Activated CD4-positive, alpha-beta T cell treated with anti-CD3 and anti-CD28 coated beads for 24 hours (primary cell): ENCODE measurements at places on chromosomes 2 and 18.
A peak's percentile ranks its signal among the peaks of the same experiment; 100 is the strongest.

DNA sequence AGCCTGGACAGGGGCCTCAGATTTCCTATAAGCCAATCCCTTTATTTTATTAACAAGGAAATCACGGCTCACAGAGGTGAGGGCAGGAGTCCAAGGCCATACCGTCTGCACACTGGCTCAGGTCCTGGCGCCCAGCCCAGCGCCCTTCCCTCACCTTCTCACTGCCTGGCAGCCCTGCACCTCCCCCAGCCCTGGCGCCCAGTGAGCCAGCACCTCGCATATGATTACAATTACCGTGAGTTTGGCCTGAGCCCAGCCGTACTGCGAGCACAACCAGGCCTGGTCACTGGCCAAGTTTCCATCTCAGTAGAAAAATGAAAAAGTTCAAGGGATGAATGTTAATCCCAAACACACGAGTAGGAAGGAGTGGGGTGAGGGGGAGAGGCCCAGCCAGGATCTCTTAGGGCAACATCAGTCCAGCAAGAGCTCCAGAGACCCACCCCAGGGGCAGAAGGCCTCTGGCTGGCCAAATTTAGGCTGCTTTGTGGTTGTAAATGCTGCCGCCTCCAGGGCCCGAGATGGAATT is 68.4 kb downstream of the MCFD2 start:
- DNase-seq, result no peak

GRCh38 chr2:23327887-23328286 is 57.1 kb upstream of the KLHL29 start:
- DNase-seq, result no peak

DNA sequence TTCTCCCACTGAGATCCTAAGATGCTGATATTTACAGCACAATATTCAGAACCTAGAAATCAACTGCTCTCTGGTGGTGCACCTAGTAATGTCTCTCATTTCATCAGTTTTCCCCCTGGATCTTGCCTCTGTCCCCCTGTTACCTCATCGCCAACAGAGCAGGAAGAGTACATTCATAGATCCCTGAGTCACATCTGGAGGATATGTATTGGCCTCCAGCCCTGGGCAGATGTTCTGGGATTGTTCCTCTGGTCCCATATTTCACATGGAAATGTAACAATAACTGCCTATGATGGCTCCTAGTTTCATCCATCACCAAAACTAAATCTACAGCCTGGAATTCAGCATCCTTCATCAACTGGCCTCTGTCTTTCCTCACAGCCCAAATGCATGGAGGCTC is 278.8 kb upstream of the SLC14A2 start:
- DNase-seq, result no peak

- no peak for DNase-seq
Observed at GRCh38 chr2:1248187-1248586, 165.1 kb upstream of the TPO start.

DNA sequence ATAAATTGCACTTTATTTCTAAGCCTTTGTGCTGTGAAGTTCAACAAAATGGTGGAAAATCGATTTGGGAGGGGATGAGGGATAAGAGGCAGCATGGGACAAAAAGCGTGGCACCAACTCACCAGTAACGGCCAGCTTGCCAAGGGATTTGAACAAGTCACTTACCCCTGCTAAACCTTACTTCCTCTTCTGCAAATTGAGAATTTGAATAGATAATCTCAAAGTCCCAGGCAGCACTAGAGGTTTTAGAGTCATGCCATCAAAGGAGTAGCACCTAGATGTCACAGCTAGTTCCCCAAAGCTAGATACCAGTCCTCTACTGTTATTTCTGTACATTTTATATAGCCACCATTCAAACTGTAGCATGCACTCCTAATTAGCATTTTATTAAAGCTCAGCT is 83.7 kb upstream of the VRK2 start:
- DNase-seq, result no peak

DNA sequence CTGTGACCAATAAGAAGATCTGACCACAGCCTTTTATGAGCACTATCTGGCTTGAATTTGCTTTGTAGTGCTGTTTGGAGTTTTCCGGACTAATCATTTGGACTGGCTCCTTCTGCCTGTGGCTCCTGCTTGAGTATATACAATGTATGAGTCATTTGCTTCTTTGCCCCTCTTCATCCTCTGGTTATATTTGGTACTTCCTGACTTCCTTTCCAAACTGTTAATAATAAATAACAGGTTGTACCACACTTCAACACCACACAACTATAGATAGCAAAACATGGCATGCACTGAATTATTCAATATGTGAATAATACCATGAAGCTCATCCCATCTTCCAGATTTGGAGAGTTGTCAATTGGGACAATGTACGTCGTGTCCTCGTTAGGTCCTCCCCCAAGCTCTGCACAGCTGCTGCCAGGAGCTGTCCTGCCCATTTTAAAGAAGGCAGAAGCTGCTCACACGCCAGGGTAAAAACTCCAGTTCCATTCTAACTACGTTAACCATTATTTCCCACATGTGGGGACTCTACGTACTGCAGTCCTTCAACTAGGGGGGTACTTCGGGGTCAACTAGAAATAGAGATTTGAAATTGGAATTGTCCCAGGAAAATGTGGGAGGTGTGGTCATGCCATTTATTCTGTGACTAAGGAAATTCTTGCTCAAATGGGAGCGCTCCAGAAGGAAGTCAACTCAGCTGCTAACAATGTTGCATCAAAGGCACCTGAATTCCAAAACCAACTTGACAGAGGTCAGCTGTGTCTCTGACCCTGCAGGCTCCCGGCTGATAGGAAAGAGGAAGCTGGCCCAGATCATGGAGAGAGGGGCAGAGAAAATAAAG is 38.1 kb downstream of the ST8SIA5 start:
- no peak for DNase-seq

- DNase-seq, result no peak
Observed at GRCh38 chr2:174610243-174610995, 12.8 kb upstream of the WIPF1 start.

DNA sequence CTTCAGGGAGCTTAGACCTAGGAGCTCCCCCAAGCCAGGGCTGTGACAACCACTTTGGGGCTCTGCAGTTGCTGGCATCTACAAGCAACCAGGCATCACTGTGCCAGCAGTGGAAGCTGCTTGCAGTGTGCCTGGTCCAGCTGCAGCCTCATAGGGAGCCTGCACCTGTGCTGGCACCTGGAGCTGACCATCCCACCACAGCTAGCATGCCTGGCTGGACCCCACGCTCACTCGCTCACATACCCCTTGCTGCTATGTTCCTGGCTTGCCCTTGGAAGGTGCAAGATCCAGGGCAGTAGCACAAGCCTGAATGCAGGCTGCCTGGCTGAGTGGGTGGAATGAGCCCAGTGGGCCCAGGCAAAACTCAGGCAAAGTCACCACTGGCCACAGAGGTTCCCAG is 82.5 kb downstream of the ZNF804A start:
- DNase-seq, result no peak

DNA sequence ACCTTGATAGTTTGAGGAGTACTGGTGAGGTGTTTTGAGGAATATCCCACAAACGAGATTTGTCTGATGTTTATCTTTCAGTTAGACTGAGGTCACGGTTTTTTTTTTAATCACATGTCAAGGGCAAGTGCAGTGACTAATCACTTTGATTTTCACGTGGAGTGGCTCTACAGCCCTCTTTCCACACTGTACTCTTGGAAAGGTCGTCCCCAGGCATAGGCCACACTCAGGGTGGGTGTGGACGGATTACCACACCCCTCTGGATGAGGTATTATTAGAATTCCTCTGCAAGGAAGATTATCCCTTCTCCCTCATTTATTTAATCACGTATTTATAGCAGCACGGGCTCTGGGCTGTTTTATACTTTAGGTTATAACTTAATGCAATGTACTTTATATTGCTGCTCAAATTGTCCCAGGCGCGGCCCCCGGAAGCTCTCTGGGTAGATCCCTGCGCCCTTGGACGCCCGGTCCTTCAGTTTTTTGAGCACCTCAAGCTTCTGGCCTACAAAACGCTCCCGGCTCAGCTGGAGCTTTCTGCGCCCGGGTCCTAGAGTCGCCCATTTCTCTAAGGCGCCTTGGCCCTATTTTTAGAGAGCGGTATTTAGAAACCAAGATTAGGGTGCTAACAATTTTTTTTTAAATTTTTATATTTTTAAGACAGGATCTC is 515 bp upstream of the PLEKHB2 start:
- peak; percentile 10 for DNase-seq

DNA sequence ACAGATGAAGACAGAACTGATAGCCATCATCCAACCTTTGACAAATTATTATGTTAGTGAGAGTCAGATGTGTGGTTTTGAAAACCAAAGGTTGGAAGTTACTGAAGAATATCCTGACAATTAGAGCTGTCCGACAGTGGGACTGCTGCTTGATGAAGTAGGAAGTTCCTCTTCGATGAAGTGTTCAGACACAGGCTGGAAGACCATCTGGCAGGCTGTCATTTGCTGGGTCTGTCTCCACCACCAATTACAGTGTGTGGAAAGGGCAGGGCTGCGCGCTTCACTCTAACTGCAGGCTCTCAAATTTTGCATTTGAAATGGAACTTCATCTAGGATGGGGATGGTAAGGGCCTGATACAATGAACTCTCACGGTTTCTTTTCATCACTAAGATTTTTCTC is 313.8 kb downstream of the PIK3C3 start:
- no peak for DNase-seq

GRCh38 chr2:193462411-193462810 is 1267.7 kb upstream of the TMEFF2 start:
- DNase-seq, result no peak

- no peak for DNase-seq
Observed at GRCh38 chr2:21256006-21256405, 132.2 kb downstream of the TDRD15 start.

DNA sequence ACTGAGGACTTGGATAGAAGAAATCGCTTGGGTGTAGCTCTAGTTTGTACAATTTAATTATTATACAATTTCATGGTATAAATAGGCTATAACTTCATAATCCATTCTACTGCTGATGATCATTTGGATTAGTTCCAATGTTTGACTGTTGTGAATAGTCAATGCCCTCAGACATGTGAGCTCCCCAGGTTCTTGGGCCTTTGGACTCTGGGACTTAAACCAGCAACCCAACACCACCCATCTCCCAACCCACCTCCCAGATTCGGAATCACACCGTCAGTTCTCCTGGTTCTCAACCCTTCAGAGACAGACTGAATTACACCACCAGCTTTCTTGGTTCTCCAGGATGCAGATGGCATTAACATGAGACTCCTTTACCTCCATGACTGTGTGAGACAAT is 84.6 kb upstream of the DNMT3A start:
- DNase-seq, result no peak

GRCh38 chr2:171402906-171403580 is 30.7 kb downstream of the METTL8 start:
- DNase-seq, result no peak

- DNase-seq, result no peak
Observed at GRCh38 chr18:46759890-46760289, 3.0 kb upstream of the ST8SIA5 start.

DNA sequence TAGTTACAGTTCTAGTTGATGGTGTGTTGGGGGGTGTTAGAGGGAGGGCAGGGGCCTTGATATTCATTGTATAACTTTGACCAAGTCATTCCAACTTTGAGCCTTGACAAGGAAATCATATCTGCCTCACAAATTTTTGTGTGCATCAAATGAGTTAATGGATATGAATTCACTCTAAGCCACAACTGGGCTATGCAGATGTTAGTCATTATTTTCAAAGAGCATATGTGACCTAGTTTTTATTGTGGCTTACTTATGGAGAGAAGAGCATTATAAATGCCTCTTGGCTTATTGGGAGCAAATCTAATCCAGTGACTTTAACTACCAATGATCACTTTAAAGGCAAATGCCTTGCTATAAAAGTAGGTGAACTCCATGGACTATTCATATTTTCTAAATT is 250.2 kb downstream of the LPIN1 start:
- DNase-seq, result no peak

- no peak for DNase-seq
Observed at GRCh38 chr2:199875400-199875799, 24.4 kb upstream of the FTCDNL1 start.

DNA sequence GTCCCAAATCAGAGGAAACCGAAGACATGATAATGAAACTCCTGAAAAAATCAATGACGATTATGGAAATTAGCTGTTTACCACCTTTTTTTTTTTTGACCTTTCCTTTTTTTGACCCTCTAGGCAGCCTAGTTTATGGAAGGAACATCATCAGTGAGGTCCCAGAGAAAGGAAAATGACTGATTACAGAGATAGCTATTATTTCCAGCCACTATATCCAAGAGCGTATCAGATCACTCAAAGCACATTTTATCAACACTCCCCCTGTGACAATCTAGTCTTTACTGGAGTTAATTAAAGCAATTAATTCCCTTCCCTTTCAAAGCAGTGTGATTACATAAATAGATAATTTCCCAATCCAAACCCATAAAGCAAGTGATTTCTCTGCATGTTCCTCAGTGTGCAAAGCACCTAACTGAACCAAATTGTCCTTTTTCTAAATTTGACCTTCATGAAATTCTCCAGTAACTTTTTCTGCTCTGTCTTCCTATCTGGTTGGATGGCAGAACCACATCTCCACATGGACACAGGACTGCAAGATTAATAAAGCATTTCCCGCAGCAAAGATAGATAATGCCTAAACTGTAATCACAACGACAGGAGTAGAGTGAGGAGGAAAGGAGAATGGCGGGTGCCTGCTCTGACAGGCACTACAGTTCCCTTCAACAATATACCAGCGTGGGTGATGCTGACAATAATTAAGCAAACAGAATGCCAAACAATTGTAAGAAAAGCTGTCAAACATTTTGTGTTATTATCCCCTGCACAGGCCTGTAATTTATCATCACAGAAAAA is 194.4 kb downstream of the SLC8A1 start:
- no peak for DNase-seq

- DNase-seq, result no peak
Observed at GRCh38 chr18:51721996-51722395, 524.5 kb upstream of the MEX3C start.

DNA sequence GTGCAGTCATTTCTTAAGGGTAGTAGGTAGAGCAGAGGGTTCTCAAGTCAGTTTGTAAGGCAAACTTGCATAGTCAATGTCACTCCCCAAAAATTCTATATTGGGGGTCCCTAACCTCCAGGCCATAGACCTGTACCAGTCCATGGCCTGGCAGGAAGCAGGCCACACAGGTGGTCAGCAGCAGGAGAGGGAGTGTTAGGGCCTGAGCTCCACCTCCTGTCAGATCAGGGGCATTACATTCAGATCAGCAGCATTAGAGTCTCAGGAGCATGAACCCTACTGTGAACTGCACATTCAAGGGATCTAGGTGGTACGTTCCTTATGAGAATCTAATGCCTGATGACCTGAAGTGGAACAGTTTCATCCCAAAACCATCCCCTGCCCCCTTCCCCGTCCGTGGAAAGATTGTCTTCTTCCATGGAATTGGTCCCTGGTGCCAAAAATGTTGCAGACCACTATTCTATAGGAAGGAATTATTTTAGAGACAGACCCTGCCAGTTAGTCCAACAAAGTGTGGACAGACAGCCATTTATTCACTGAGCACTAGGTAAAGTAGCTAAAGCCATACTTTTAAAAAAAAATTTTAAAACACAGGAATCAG is 6.7 kb downstream of the COA5 start:
- no peak for DNase-seq

GRCh38 chr2:118014492-118014824 is 588 bp upstream of the CCDC93 start:
- no peak for DNase-seq
